ENCODE measurements at places on chromosomes 13 and 19. TPM values are rescaled to one million over a fixed set of nuclear protein-coding genes. Genes with fewer than 3 reads are reported as not detected.

DNA sequence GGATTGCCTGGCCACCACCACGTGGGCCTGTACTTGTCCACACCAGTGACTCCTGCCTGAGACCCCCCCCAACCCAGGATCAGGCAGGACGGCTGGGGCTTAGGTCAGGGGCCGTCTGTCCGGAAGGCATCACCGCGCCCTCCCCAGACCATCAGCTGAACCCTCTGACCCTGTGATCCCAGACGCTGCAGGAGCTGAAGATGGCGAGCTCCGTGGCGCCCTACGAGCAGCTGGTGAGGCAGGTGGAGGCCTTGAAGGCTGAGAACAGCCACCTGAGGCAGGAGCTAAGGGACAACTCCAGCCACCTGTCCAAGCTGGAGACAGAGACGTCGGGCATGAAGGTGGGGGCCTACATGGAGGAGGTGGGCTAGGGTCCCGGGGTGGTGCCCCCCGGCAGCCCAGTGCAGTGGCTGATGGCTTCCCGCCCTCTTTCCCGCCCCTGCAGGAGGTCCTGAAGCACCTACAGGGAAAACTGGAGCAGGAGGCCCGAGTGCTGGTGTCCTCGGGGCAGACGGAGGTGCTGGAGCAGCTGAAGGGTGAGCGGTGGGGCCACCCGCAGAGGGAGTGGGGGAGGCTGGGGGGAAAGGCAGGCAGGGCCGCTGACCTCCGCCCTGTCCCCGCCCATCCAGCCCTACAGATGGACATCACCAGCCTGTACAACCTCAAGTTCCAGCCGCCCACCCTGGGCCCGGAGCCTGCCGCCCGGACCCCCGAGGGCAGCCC is 3.0 kb downstream of the APC2 start:
- DNase-seq, result no peak

- DNase-seq, result no peak
These were observed 59.1 kb upstream of the TNFRSF19 start for GRCh38 chr13:23510979-23511735.

NUP62 gene
- 29.8 TPM for total RNA-seq

ADGRE1 gene
- 0.31 TPM for total RNA-seq

DNA sequence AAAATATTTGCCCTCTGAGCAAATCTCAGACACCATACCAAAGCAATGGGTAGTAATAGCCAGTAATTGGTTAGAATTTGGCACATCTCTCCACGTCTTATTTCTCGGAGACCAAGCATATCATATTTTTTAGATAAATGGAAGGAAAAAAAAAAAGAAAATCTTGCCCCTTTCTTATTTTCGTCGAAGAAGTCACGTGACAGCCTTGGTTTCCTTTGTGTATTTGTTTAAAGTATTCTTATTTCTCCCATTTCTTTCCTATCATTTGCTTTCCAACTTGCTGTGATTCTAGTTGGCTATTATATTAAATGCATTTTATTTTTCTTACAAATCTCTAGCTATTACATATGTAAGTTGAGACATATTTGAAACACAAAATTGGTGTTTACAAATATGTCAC is 2155.9 kb downstream of the PCDH9 start:
- no peak for DNase-seq

DNA sequence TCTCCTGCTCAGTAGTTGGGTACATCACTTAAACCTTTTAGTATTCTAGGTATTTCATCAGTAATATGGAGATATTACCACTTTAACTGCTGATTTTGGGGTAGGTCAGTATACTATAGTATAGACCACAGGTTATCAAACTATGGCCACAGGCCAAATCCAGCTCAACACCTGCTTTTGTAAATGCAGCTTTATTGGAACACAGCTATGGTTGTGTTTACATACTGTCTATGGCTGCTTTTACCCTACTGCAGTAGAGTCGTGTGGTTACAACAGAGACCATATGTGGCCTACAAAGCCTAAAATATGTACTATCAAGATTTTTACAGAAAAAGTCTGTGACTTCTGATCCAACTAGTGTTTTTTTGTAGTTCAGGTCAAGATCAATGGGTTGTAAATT is 10.3 kb downstream of the COG6 start:
- DNase-seq, result no peak

DNA sequence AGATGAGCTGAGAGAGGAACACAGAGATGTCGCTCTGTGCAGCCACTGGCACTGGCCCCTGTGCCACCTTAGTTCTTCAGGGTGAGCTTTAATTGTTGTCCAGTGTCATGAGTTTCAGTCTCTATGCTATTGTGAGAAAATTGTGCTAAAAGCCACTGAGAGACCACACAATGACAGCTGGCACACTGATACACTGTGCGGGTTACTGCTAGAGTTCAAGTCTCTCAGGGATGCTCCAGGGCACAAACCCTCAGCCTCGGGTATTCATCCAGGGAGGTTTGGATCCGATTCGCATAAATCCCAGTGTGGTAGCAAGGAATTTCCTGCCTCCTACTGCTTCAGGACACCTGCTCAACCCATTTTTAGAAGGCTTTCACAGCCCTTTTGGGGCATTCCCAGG is 68.1 kb upstream of the EDNRB start:
- DNase-seq, result no peak

- DNase-seq, result no peak
These were observed 42.7 kb upstream of the GAS6 start for GRCh38 chr13:113906571-113906970.

- DNase-seq, result peak; percentile 26
These were observed 3.7 kb downstream of the CALM3 start for GRCh38 chr19:46604781-46605355.

FCHO1 gene
- total RNA-seq, result 1.5 TPM

GRCh38 chr13:51704399-51705313 is 99.3 kb downstream of the DHRS12 start:
- DNase-seq, result no peak

DNA sequence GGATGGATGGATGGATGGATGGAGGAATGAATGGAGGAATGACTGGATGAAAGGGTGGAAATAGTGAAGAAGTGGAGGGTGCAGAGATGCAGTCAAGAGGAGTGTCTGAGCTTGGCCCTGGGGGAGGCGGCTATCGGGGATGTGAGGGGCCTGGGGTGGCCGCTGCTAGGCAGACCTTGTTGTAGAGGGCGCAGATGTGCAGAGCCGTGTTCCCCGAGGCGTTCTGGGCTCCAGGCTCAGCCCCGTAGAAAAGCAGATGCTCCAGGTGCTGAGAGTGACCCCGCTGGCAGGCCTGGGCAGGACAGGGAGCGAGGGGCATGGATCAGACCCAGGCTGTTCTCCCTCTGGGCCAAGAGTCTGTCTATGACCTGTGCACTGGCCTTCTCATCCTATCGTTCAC is 8.4 kb downstream of the SHANK1 start:
- DNase-seq, result no peak

ZNF460 gene
- total RNA-seq, result 46.9 TPM

PCP2 gene
- total RNA-seq, result not detected

TPTE2 gene
- not detected for total RNA-seq

LILRB3 gene
- total RNA-seq, result 8.5 TPM

DNA sequence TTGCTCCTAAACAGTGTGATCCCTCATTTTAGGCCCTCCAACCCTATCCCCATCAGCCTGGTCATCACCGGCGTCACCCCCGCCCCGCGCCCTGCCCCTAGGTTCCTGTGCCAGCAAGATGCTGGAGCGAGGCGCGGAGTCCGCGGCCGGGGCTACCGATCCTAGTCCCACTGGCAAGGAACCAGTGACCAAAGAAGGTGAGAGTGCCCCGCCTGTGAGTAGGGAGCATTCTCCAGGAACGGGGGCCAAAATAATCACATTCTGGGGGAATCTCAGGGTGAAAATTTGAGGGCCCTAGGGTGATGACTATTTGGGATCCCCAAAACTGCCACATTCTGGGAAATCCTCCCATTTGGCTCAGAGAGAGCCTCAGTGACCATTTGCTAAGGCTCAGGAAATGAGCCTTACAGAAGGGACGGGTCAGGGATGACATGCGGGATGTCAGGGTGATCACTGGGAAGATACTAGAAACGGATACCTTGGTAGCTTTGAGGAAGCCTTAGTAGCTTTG is 1.4 kb downstream of the ZNF575 start:
- DNase-seq, result no peak

SELENOV gene
- not detected for total RNA-seq

GRCh38 chr13:111114362-111115060 is 599 bp upstream of the ARHGEF7 start:
- DNase-seq, result peak; percentile 60

- DNase-seq, result no peak
These were observed 10.3 kb downstream of the PLD3 start for GRCh38 chr19:40358773-40359172.

DNA sequence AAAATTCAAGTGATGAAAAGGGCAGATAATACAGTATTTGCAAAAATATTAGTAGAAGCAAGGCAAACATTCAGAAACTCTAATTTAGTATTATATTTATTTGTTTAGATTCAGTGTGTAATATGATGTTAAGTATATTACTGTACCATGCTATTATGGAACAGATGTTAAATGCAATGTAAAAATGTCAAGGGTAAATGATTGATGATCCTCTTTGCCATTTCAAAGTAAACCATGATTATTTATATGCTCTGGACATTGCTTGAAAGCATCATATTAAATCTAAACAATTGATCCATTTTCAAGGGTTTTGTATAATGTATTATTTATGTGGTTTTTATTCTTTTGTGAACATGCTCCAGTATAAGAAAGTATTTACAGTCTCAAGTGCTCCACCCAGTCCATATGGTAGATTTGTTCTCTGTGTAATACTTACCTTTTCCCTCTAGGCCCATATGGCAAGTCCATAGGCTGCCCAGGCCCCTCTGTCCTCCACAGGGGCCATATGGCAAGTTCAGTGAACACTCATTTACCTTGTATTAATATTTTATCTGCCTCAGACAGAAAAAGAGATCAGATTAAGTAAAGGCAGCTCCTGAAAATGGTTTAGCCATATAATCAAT is 353.5 kb downstream of the DACH1 start:
- DNase-seq, result no peak

DNA sequence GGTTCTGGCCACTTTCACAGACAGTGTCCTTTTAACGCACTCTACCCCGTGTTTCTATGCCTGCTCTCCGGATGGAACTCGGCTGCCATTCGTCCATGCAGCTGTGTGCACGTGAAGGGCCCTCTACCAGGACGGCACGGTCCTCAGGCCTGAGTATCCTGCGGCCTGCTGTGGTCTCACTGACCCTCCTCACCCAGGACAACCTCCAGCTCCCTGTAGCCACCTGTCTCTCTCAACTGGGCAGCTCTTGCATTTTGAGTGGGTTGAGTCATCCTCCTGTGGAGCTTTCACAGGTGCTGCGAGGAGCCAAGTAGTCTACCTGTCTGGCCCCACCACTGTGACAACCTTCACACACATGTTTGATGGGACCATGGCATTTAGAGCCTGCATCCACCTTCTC is 321.7 kb upstream of the TSHZ3 start:
- no peak for DNase-seq

FAM216B gene
- 47.3 TPM for total RNA-seq

- peak; percentile 53 for DNase-seq
These were observed 653 bp downstream of the MVB12A start for GRCh38 chr19:17420475-17420924.

GRCh38 chr13:38803531-38803930 is 116.7 kb downstream of the FREM2 start:
- DNase-seq, result no peak

DNA sequence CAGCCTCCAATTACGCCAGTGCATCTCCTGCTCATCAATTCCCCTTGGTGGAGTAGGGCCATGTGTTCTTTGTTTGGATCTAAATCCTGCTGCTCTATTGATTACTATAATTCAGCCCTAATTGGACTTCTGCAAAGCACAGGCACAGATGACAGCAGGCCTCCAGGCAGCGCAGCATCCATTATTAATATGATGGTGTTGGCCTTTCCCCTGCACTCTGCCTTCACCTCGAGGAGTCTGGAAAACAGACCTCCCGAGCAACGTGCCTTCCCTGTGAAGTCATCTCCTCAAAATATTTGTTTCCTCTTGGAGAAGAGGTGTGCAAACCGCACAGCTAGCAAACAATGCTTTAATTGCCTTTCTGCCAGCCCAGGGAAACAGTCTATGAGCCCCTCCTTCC is 92.5 kb downstream of the UQCRFS1 start:
- no peak for DNase-seq

LMTK3 gene
- total RNA-seq, result 2.0 TPM

DNA sequence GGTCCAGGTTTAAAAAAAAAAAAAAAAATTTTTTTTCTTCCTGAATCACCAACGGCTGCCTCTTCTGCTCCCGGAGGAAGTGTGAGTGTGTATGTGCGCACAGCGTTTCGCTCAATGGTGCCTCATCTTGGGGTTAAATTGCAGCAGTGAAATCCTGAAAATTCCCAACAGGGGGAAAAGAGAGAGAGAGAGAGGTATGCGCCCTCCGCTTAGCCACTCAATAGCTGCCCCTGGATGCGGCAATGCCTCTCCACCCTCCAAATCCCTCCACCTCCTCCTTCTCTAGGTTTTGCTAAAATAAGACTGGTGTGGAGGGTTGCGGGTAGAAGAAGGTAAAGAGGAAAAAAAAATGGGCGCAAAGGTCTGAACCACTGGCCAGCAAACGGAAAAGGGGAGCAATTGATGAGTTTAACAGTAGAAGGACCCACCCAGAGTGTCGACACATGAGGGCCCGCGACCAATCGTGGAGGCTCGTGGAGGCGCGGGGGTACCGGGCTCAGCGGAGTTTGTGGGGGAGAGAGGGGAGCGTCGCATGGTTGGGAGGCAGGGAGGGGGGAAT is 853 bp upstream of the CACNA1A start:
- DNase-seq, result no peak

DNA sequence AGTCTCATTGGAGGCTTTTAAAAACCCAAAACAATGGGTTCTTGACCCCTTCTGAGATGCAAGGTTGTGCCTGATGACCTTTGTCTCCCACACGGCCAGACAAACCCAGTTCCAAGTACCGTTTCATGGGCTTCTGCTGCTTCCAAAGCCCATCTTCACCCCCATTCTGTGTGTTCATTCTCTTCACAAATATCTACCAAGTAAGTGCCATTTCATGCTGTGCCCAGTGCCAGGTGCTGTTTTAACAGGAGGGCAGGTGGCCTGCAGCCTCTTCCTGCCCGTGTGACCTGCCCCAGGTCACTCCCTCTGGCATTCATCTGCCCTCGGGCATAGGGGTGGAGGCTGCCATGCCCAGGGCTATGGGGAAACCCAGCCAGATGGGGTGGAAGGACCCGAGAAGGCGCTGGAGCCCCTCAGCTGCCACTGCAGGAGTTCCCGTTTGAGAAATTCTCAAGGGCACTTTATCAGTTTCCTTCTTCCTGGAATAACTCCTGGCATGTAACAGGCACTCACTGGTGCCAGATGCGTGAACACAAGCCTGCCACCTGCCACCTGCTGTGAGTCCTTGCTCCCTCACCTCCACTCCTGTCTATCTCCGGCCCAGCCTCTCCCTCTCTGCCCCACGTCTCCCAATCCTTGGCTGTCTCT is 12.5 kb downstream of the CAPN12 start:
- DNase-seq, result peak; percentile 20

- DNase-seq, result no peak
These were observed 4.5 kb upstream of the ELAVL3 start for GRCh38 chr19:11485245-11485837.

- no peak for DNase-seq
These were observed 118.4 kb downstream of the MYO16 start for GRCh38 chr13:108747843-108748242.

- no peak for DNase-seq
These were observed 78.8 kb downstream of the RAP2A start for GRCh38 chr13:97512732-97513131.

PROZ gene
- total RNA-seq, result not detected

GNG7 gene
- total RNA-seq, result 45.9 TPM

Data from left cardiac atrium (tissue), 4 donors.